ENCODE measurements at places on chromosomes 13 and 19.

GRCh38 chr19:27972291-27973040 lies 1240.5 kb downstream of the UQCRFS1 start:
- no peak for DNase-seq

DNA sequence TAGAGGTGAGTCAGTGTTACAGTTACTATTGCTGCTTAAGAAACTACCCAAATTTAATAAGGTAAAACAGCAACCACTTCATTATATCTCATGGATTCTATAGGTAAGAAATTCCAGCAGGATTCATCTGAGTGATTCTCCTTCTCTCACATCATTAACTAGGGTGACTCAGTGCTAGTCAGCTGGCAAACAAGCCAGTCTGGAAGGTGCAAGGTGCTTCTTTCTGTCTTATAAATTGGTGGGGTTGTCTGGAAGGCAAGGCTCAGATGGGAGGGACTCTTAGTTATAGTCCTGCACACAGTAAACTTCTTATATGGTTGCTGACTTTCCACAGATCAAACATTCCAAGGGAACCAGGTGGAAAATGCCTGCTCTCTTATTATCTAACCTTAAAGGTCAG lies 484.5 kb downstream of the GPC5 start:
- no peak for DNase-seq

- DNase-seq, result no peak
Measured at GRCh38 chr13:71039440-71039839, 827.6 kb downstream of the DACH1 start.

DNA sequence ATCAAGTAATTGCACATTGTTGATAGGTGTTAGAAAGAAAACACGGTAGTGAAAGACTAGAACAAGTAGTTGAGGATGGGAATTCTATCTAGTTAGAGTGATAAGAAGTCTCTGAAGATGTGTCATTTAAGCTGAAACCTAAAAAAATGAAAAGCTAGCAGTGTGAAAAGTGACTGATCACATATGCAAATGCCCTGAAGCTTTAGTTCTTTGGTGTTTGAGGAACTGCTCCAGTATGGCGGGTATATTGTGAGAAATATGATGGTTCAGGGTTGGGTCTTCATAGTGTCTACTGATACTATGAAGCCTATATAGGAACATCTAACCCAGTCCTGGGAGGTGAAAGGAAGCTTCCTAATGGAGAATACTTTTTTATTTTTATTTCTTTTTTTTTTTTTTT lies 45.0 kb downstream of the GPALPP1 start:
- no peak for DNase-seq

DNA sequence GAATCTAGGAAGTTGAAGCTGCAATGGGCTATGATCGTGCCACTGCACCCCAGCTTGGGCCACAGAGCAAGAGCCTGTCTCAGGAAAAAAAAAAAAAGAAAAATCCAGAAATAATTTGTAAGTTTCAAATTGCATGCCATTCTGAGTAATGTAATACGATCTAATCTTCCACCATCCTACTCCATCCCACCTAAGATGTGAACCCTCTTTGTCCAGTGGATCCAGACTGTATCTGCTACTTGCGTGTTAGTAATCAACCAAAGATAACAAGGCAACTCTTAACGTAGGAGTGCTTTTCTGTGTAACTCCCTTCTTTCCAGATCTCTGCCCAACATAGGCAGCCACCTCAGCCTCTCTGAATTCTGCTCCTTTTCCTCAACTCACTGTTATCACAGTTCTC lies 24.3 kb downstream of the RFC3 start:
- DNase-seq, result no peak
